ENCODE measurements at places on chromosomes 2 and 18.

GRCh38 chr18:37467002-37467662 lies 98.5 kb downstream of the CELF4 start:
- DNase-seq, result no peak

GRCh38 chr2:116716444-116716843 lies 1098.0 kb upstream of the DDX18 start:
- DNase-seq, result no peak

DNA sequence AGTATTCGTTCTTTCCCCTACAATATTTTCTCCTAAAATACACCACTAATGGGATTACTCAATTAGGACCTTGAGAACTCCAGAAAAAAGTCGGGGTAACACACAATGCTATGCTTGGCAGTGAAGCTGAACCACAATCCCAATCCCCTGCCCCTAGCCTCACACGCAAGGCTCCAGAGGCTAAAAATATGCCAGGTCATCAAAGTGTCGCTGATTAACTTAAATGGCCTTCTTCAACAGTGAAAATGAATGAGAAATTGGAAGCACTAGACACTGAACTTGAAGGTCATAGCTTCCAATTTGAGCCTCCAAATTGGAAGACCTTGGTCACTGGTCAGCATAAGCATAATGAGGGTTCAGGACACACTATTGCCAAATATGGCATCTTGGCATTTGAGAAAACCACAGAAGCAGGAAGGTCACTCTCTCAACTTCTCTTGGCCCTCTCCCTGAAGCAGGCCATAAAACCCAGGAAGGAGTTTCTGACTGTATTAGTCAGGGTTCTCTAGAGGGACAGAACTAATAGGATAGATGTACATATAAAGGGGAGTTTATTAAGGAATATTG lies 86.0 kb upstream of the SATB2 start:
- no peak for DNase-seq

DNA sequence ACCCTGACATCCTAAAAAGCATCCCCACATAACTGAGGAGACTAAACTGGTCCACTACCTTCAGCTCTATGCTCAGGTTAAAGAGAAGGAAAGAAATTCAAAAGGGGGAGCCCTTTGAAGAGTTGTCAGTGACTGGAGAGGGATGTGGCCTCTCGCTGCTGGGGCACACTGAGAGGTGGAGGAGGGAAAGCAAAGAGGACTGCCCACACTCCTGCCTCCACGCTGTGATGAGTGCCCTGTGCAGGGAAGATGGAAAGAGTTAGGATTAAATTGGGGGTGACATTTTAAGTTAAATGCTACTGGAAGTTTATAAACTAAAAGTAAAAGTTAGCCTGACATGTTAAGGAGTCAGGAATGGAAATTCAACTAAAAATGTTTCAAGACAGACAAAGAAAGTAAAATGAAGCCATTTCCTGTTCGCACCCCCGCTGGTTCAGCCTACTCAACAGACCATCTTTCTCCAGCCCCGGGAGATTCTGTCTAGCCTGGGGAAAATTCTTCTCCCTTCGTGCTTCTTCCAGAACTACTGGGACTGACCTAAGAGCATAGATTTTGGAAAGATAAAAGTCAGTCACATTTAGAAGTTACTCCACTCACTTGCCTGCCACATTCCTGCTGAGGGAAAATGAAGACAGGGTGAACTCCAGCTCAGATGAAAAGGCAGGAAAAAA lies 17.8 kb upstream of the INO80C start:
- no peak for DNase-seq

- no peak for DNase-seq
Measured at GRCh38 chr2:174957050-174957449, 48.1 kb downstream of the CHN1 start.

DNA sequence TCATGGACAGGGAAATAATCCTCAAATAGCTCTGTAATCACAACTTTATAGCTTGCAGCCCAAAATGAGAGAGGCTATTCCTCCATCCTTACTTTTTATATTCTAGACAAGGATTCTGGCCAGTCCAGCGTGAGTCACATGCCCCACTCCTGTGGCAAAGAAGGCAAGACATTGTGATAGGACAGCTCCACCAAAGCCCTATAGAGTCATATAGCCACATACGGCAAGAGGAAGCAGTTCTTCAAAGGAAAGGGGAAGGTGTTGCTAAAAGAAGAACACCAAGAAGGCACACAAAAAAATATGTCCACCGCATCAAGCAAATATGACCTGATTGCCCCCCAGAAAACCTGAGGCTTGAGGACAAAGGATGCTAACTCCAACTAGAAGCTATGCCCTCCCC lies 3.4 kb upstream of the GFPT1 start:
- no peak for DNase-seq

GRCh38 chr2:176399074-176399598 lies 129.9 kb downstream of the MTX2 start:
- DNase-seq, result no peak

- no peak for DNase-seq
Measured at GRCh38 chr2:5253263-5253662, 438.9 kb upstream of the SOX11 start.

- DNase-seq, result no peak
Measured at GRCh38 chr2:8462899-8463648, 218.8 kb upstream of the ID2 start.

- DNase-seq, result no peak
Measured at GRCh38 chr2:160085662-160086061, 23.2 kb upstream of the PLA2R1 start.

GRCh38 chr2:160906878-160907277 lies 253.3 kb upstream of the TANK start:
- DNase-seq, result no peak

DNA sequence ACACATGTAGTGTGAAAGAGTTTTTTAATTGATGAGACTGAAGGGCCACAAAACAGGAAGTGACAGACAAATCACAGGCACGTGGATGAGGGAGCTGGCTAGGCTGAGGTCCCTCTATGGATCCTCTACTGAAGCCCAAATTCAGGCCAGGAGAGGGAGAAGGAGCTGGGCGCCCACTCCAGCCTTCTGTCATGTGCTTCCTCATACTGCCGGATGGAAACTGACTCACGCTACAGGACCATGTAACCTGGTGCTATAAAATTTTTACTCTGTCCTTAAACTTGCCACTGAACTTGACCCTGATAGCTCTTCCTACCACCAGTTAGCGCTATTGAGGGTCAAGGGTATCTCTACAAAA lies 31.3 kb downstream of the PSTPIP2 start:
- no peak for DNase-seq

DNA sequence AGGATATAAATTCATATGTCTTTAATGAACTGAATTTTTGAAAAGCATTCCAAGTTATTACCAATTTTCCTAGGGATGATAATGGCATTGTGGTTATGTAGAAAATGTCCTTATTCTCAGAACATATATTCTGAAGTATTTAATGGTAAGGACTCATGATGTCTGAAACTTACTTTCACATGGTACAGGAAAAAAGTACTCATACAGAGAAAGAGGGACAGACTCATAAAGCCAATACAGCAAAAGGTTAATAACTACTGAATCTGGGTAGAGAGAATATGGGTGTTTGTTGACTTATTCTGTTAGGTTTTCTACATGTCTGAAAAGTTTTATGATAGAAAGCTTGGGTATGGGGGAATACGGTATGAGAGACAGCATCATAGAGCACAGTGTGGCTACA lies 84.3 kb upstream of the SERTAD2 start:
- DNase-seq, result no peak

- DNase-seq, result no peak
Measured at GRCh38 chr18:36188916-36189315, 1.6 kb downstream of the MOCOS start.

GRCh38 chr2:205869439-205869838 lies 187.1 kb downstream of the NRP2 start:
- no peak for DNase-seq

DNA sequence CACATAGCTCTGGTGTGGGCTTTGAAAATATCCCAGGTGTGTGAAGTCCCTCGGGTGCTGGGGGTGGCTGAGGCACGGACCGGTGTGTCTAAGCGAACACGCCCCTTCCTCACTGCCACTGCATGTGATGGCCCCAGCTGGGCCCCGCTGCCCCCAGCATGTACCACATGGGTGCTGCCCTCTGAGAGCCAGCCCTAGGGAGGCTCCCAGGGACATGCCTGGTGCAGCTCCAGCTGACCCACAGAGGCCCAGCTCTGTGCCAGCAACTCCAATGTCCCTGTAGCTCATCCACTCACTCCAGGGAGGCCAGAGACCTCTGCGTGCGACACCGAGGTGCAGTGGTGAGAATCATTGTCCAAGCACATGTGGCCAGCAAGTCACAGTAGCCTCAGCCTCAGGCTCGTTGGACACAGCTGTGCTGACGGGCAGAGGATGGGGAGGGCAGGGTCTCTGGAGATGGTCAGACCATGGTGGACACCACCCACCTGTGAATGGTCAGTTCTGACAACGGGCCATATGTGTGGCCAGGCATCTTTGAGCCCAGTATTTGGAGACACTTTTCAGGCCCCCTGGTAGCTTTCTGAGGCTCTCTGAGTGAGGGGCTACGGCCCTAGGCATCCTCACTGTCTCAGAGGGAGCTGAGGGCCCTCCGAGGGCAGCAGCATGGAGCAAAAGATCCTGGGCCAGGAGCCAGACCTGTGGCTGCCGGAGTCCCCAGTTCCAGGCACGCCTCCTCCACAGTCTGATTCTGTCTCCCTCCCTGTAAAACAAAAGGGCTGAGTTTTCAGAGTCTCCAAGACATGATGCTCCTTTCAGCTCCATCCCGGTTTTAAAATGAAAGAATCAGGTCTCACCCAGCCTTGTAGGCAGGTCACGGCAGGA lies 220.7 kb downstream of the NDUFA10 start:
- DNase-seq, result no peak

DNA sequence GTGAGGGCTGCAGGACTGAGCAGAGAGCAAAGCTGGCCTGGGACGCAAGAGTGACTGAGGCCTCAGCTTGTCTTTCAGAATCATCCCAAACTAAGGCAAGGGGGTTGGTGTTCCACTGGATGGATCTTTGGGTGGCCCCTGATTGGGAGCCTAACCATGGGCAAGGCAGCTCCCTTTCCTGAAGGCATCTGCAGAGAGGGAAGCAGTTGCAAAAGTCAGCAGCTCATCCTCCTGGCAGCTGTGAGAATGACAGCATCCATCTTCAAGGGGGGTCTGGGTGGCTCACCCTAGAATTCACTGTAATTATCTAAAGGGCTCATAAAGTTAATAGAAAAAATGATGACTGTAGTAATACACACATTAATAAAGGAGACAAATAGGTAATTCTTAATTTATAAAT lies 46.5 kb upstream of the RAB31 start:
- no peak for DNase-seq

- no peak for DNase-seq
Measured at GRCh38 chr2:25402477-25402876, 60.8 kb upstream of the DNMT3A start.

- no peak for DNase-seq
Measured at GRCh38 chr2:197838036-197838435, 33.6 kb downstream of the PLCL1 start.

DNA sequence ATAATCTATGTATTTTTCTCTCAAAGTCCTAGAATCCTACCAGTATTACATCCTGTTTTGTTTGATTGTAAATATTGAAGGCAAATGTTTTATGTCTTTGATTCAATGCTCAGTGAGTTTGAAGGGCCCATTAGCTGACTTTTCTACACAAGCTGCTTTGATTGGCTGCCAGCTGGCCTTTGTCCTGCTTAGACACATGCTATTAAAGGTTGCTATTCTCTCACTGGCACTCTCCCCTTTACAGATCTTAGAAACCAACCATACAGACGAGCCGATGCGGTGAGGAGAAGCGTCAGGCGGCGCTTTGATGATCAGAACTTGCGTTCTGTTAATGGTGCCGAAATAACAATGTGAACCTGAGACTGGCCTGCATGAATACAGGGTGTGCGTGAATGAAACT lies 69.7 kb downstream of the PRPF40A start:
- no peak for DNase-seq

DNA sequence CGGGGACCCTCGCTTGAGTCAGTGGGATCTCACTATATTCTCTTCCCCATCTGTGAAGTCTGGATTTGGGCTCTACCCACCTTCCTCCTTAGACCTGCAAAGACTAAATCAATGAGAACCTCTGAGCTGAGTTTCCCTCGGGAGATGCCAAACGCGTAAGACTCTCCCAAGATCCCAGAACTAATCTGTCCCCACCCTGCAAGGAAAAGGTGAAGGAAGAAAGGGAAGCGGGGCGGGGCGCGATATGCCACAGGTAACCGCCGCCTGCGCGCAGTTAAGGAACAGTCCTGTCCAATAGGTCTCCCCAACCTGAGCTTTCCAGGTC lies 780 bp downstream of the SRD5A2 start:
- no peak for DNase-seq

DNA sequence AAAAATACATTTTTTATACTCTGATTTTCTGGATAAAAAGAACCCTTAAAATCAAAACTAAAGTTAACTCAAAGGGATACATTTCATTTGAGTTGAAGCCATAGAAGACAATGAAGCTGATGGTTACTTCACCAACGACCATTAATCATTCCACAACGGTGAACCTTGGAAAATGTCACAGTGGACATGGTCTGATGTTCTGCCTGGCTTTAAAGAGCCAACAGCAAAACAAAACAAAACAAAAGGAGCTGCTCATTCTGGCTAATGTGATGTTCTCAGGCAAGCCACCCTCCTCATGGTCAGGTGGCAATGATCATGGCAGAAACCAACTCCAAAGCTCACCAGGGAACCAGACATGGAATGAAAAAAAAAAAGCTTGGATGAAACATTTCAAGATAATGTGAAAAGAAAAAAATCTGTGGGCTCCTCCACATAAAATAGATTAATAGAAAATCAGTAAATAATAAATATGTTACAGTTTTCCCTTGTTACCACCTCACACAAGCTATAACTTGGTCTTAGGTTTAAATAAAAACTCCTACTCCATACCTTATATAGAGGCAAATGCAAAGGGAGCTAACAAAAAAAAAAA lies 90.1 kb upstream of the SERTAD2 start:
- no peak for DNase-seq

- DNase-seq, result no peak
Measured at GRCh38 chr2:218781691-218782527, at the start of gene CYP27A1. Gene CYP27A1, plus strand, starts transcription at chr2:218782147. Its CDS starts 36 bp downstream, at chr2:218782183.

- DNase-seq, result no peak
Measured at GRCh38 chr2:238285653-238286082, 2.7 kb downstream of the PER2 start.

DNA sequence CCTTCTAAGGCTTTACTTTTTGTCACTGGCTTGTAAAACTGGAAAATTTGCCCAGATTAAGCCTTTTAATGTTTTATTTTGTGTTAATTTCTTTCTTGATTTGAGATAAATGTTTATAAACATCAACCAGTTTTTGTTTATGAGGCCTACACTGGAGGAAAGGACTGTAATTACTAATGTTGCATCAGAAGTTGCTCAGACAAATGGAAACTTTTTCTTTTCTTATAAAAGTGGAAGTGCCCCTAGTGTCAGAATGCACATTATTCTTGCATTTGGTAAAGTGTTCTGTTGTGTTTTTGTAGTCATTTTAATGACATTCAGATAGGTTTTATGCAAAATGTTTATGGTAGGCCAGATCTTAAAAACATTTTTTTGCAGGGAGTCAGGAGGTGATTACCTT lies 25.3 kb downstream of the LCLAT1 start:
- DNase-seq, result no peak

DNA sequence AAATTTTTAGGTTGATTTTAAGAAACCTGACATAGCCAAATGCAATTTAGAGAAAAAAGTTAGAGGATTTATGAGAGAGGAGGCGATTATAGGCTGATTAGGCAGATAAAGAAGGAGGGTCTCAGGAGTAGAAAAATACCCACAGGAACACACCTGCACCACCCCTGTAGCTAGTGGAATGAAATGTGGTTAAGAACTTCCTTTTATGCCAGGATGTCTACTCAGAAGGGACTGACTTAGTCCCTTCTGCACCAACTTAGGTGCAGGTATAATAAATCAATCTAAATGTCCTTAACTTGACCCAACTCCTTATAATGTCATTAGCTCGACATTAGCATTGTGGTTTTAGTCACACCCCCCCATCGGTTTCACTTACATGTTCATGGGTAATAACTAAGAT lies 1274.5 kb upstream of the TMEFF2 start:
- DNase-seq, result no peak

Measured in stimulated activated CD4-positive, alpha-beta T cell treated with anti-CD3 and anti-CD28 coated beads, TNF-alpha, amount 100 ng/mL, for 4 hours (primary cell).